ENCODE measurements at places on chromosomes 13 and 19.

GRCh38 chr13:96141032-96141431, 51.1 kb downstream of the HS6ST3 start:
- no peak for DNase-seq

- no peak for DNase-seq
Observed at GRCh38 chr19:41792513-41793413, 3.6 kb upstream of the CEACAM3 start.

DNA sequence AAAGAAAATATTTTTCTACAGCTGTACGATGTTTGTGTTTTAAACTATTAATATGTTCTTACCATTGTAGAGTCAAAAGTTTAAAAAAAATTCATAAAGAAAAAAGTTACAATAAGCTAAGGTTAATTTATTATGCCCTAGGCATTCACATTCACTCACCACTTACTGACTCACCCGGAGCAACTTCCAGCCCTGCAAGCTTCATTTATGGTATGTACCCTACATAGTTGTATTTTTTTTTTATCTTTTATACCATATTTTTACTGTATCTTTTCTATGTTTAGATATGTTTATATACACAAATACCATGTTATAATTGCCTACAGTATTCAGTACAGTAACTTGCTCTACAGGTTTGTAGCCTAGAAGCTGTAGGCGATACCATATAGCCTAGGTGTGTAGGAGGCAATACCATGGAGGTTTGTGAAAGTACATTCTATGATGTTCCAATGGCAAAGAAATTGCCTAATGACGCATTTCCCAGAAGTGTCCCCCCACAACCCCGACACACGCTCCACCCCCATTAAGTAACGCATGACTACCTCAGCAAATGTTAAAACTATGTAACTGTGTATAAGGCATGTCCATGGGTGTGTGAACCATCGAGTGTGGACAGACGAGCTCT, 60.4 kb downstream of the SLITRK6 start:
- no peak for DNase-seq

DNA sequence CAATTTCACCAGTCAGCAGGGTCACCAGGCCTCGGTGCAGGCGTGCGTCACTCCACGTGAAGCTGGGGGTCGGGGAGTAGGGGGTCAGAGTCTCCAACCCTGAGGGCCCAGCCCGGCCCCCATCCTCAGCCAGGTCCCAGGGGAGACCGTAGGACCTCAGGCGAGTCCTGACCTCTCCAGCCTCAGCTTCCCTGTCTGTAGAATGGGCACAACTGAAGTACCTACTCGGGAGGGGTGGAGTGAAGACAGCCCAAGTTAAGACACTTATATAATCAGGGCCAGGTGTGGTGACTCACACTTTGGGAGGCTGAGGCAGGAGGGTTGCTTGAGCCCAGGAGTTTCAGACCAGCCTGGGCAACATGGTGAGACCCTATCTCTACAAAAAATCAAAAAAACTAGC, 2.7 kb upstream of the SPACA4 start:
- no peak for DNase-seq

DNA sequence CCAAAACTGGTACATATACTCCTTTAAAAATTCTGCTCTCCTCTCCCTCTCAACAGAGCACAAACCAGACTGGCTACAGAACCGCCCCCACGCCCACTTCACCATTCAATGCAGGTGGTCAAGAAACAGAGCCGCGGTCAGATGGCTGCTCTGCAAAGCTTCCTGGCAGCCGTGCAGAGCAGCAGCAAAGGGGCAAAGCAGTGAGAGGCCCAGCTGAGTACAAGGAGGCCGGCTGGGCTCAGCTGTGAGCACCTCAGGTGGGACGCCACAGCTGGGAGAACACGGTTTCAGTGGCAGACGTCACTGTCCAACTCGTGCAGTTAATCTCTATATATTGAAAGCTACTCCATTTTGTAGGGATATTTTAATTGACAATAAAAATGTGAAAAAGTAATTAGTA, 8.3 kb downstream of the GRTP1 start:
- DNase-seq = no peak

DNA sequence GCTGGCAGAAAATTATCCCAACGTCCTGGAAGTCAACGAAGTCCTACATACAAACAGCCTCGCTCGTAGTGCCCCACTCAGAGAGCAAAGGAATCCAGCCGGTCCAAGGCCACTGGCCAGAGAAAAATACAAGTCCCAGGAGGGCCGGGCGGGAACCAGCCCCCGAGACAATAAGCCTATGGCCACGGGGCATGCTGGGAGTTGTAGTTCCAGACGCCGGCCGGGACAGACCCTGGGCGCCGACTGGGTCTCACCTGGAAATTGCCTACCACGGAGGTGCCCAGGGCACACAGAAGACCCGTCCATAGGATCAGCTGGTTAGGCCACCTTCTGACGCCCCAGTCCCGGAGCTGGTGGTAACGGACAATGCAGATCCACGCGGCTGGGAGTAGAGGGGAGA, 5.4 kb downstream of the TMEM150B start:
- no peak for DNase-seq

DNA sequence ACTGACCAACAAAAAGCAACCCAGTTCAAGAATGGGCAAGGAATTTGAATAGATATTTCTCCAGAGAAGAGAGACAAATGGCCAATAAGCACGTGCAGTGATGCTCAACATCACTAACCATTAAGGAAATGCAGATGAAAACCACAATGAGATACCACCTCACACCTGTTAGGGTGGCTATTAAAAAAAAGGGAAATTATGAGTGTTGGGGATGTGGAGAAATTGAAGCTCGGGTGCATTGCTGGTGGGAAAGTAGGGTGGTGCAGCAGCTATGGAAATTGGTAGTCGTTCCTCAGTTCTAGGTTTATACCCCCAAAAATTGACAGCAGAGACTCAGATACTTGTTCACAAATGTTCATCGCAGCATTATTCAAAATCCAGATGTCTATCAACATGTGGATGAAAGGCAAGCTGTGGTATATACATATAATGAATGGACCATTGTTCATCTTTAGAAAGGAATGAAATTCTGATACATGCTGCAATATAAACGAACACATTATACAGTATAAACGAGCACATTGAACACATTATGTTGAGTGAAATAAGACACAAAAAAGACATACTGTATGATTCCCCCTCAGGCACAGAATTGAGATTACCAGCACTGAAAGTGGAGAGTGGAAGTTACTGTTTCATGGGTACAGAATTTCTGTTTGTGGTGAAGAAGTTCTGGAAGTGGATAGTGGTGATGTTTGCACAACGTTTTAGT, 927 bp downstream of the CHAMP1 start:
- DNase-seq = no peak

DNA sequence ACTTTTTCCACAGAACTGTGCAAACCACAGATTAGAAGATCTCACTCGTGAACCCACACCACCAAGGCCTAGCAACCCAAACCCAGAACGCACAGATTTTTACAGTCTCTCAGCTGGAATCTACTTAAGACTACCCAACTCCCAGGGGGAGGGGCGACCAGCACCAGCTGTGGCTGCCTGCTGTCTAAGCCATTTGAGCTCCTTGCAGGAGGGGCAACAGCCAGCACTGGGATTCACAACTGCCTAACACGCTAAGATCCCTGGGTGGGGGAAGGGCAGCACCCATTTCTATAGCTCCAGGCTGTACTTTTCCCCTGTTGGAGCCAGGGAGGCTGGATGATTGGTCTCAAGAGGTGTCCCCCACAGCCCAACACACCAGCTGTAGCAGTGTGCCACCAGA, 368.8 kb downstream of the SUCLA2 start:
- no peak for DNase-seq

GRCh38 chr19:3068071-3068470, 5.8 kb upstream of the TLE5 start:
- DNase-seq = no peak

GRCh38 chr13:23159205-23159759, 21.5 kb upstream of the SGCG start:
- no peak for DNase-seq

- DNase-seq = no peak
Observed at GRCh38 chr13:23212671-23213070, 31.9 kb downstream of the SGCG start.

- DNase-seq = no peak
Observed at GRCh38 chr19:6761053-6761676, 6.1 kb downstream of the SH2D3A start.

DNA sequence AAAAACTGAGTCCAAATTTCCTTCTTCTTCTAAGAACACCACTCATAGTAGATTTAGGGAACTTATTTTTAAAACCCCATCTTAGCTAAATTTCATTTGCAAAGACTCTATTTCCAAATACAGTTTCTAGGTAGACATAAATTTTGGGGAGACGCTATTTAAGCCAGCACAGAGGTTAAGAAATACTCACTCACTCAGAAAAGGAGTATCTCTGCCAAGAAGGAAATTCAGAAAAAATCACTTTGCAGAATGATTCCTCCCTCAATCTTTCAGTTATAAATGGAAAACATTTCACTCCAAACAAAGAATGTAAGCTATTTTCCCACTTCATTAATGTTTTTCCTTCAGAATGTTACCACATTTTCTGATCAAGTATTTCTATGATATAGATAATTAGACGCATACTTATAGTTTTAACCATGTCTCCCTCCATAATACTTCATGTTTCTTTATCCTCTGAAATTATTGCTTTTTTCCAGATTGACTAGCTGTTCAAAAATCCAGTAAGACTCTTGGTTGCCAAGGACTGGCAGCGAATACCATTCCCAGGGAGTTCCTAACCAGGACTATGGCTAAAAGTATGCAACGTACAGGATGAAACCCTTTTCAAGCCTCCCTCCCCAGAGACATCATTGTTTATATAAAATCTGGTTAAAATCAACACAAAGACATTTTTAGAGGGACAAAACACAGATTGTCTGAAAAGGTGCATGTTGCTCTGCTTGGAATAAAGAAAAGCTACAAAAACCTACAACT, 52.5 kb upstream of the RXFP2 start:
- no peak for DNase-seq

Data from activated gamma-delta T cell (primary cell).